ENCODE measurements at places on chromosomes 11 and 22.

- DNase-seq = no peak
Observed at GRCh38 chr11:10895285-10895684, 37.4 kb upstream of the ZBED5 start.

- DNase-seq = no peak
Observed at GRCh38 chr11:129700701-129701100, 114.9 kb upstream of the TMEM45B start.

DNA sequence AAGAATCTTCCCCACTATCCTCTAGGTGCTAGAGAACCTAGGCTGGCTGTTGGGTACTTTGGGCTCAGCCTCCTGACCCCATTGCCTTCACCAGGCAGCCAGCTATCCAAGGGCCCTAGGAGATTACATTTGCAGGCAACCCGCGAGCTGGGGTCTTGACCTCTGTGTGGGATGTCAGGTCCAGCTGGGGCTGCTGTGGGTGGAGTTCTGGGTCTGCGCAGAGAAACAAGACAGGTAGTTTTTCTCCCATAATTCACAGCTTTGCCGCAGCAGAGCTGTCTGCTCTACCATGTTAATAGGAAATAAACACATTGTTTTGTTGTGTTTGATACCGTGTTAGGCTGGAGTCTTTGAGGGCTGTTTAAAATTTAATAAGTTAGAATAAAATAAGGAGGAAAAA lies 142.8 kb upstream of the PLET1 start:
- no peak for DNase-seq

GRCh38 chr11:128735935-128736605 lies 42.2 kb downstream of the FLI1 start:
- no peak for DNase-seq

DNA sequence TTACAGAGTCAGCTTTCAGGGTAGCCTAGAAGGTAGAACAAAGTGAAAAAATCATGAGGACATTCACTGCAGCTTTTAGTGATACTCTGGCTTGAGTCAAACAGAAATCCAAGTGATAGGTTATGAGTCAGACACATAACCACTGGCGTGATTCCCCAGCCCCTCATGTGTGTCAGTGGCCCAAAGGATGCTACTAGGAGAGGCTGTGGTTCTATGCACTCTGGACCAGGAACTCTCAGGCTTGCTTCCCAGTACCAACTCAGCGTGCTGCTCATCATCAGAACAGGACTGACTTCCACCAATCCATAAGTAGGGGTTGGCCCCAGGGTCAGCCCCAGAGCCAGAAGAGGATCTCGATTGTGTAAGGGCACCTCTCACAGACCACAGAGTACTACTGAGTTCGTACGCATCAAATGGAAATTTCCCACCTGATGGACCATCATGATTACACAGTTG lies 116.8 kb downstream of the MED15 start:
- no peak for DNase-seq

- DNase-seq = no peak
Observed at GRCh38 chr11:34318111-34319037, 39.4 kb downstream of the ABTB2 start.

DNA sequence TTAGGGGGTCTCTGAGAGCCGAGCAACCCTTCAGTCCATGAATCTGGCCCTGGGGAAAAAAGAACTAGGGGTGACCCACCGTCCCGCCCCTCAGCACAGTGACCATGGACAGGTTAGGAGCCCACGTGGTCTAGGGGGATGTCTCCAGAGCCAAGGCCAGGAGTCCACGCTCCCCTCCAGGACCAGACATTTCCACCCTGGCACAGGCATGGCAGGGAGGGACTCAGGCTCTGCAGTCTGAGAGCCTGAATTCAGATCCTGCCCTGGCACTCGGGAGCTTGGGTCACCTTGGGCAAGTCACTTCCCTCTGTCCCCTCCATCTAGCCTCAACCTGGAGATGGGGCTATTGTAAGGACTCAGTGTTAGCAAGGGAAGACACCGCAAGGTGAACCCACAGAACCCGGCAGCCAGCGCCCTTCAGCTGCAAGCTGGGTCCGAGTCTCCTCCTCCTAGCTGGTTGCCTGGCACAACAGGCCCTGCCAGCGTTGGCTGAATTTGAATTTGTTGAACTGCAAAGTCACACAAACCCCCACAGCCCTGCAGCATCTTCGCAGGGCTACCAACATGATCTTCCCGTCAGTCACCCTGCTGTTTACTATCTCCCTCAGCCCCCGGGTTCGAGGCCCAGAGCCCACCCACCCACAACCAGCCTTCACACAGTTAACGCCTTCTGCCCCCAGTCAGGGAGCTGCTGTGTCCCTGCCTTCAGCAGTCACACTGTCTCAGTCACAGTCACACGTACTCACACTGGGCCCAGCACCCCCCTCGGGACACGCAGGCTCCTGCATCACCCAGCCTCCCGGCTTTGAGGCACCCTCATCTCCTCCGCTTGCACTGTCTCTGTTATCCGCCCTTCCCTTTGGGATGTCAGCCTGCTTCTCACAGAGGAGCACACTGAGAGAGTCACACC lies 603 bp upstream of the PDGFB start:
- no peak for DNase-seq

GRCh38 chr22:23225724-23226496 lies 45.6 kb downstream of the BCR start:
- no peak for DNase-seq

GRCh38 chr11:75188671-75189070 lies 37.8 kb downstream of the SLCO2B1 start:
- DNase-seq = no peak

DNA sequence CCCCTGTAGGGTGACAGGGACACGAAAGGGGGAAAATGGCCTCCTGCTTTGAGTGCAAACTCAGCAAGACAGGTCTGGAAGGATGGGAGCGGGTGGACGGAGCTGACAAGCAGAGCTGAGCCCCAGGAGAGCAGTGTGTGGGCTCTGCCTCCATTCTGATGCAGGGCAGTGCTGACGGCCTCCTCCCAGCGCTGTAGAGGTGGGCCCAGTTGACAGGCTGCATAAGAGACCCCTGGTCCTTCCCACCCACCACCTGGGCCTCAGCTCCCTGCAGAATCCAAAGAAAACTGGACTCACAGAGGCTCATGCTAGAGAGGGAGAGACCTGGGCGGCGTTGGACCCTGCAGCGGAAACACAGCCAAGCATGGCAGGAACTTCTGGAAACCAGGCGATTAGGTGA lies 1113.4 kb downstream of the BRD1 start:
- no peak for DNase-seq

DNA sequence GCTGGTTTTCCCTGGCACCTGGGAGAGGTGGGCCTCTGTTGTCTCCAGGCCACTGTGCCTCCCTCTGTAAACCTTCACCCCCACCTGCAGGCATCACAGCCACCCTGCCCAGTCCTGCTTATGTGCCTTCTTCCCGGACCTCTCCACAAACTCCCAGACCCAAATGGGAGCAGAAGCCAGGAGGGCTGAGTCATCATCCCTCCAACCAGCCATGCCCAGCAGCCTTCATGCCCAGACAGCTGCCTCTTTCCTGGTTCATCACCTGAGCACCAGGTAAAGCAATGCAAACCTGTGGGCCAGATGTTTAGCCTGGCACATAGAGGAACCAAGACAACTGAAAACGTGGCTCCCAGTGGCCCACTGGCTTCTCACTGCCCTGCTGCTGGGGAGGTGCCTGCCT lies 2.1 kb upstream of the TMPRSS4 start:
- DNase-seq = no peak

DNA sequence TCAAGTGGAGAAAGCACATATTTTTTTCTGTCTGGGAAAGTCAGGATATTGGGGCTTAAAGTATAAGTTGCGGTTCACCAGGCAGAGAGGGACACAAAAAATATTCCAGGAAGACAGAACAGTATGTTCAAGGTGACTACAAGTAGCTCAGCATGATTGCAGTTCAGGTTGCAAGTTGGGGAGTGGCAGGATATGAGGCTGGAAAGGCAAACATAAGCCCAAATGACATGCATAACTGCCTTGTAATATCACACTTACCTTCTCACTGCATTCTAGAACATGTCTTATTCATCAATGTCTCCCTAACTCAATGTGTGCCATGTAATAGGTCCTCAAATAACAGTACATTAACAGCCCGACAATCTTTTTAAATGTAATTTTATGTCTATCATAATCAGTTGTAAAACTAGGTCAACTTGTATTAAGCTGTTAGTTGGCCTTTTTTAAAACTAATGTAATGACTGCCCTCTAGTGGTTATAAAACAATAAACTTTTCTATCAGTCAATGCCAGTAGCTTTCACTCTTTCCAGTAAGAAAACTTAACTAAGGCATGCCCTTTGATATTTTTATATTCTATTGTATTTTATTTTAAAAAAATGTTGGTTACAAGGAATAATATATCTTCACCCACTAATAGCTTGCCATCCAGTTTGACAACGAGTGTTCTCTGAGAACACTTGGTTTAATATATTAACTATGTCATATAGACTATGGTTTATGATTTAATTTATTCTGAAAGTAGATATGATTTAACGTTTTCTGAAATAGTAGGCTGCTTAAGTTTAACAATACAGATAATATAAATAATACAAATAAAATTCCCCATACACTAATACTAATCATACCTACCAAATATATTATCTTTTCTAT lies 39.4 kb upstream of the CFAP300 start:
- DNase-seq = peak; percentile 48

- no peak for DNase-seq
Observed at GRCh38 chr11:107819361-107820014, 39.1 kb downstream of the SLC35F2 start.
